Panc1 (cell line): ENCODE measurements at places on chromosomes 11 and 22. TPM values are rescaled to one million over a fixed set of nuclear protein-coding genes. Genes with fewer than 3 reads are reported as not detected.

DNA sequence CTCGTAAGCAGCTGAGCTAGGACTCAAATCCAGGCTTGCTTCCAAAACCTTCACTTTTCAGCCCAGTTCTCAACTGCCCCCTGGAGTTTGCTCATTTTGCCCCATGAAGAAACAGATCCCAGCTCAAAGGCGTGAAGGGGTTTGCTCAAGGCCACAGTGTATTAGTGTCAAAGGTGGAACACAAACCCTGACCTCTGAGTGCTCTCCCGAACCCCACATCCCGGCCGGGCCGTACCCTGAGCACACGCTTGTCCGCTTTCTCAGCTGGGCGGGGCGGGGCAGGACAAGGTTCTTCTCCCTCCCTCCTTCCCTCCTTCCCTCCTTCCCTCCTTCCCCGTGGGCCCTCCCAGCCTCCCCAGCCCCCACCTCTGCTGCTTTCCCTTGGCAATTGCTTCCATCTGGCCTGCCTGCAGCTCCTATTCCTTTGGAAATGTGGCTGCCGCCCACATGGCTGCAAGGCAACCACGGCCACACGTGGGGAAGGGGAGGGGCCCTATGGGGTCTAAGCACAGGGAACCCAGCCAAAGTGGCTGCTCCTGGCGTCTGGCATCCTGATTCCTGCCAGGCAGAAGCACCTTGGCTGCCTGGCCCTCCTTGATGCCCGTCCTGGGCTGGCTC is 4.1 kb downstream of the ST3GAL4 start:
- DNase-seq = no peak

DNA sequence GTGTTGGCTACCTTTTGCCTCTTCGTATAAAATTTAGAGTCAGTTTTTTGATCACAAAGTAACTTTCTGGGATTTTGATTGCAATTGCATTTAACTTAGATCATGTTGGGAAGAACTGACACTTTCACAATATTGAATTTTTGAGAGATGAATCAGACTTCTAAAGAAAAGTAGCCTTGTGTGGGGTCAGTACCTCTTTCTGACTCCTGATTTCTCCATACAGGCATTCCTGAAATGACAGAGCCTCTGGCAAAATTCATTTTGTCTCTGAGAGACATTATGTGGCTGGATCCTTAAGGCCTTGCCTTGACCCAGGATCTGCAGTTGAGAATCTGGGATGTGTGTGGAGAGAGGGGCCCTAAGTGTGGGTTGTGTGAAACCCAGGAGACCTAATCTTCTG is 37.8 kb downstream of the PPFIBP2 start:
- no peak for DNase-seq

- DNase-seq = no peak
Measured at GRCh38 chr22:45776313-45776585, 104.6 kb downstream of the ATXN10 start.

- DNase-seq = no peak
Measured at GRCh38 chr11:61027141-61027840, 55.8 kb downstream of the CD6 start.

- DNase-seq = no peak
Measured at GRCh38 chr22:17380359-17381087, 11.3 kb downstream of the CECR2 start.

DNA sequence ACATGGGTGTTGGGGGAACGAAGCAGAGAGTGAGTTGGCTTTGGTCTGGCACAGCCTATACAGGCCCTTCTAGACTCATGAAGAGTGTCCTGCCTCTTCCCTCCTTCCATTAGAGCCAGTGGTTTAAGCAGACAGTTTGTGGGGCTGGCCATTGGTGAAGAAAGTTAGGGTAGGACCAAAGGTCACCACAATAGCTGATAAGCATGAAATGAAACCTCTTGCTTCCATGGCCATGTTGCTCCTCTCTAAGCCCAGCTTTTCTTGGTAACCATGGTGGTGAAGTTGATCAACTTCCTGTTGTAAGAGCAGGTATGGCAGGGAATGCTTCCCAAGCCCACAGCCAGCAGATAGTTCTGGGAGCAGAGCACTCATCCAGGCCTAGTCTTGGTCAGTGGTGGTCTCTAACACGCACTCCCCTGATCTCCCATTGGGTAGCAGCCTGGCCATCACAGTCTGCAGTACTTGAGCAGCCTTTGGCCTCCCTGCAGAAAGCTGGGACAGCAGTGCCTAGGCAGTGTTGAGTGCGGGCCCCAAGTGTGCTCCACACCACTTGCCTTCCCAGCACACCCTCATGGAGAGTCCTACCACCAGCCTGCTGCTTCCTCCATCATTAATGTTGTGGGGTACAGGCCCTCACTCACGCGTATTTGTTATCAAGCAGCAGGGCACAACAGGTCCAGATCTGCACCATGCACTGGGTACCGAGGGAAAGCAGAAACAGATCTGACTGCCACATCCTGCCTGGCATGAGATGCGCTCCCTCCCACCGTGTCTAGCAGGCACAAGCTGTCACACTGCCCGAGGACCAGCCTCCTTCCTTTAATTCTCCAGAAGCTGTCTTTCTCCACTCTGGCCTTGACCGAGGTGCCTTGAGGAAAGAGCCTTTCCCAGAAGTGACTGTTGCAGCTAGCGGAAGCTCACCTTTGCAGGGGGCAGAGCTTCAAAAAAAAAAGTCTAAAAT is 65.8 kb upstream of the SUSD2 start:
- DNase-seq = no peak

Gene SLC37A2
- 0.23 TPM for total RNA-seq

- DNase-seq = no peak
Measured at GRCh38 chr22:44944883-44945601, 64.8 kb downstream of the PHF21B start.

DNA sequence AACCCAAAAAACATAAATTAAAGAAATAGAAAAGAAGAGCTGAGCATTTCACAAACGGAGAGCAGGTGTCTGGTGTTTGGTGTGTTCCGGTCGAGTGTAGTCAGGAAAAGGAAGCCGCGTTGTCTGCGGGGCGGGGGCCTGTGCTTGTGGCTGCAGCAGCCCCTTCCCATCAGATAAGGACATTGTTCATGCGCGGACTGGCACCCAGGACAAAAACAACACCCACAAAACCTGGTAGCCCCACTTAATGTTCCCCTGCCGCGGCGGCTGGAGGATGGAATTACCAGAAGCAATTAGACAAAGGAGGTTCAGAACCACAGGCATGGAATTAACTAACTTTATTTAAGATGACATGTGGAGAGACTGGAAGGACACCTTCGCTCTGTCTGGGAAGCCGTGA is 29.9 kb downstream of the KRTAP5-5 start:
- DNase-seq = no peak

Gene OR56A1
- total RNA-seq = not detected

Gene TBX1
- total RNA-seq = 91.7 TPM

GRCh38 chr22:26169315-26170111 is at the start of gene SEZ6L:
Gene SEZ6L (plus strand): TSS chr22:26169462. CDS start chr22:26169670, 208 bp downstream.
- no peak for DNase-seq

DNA sequence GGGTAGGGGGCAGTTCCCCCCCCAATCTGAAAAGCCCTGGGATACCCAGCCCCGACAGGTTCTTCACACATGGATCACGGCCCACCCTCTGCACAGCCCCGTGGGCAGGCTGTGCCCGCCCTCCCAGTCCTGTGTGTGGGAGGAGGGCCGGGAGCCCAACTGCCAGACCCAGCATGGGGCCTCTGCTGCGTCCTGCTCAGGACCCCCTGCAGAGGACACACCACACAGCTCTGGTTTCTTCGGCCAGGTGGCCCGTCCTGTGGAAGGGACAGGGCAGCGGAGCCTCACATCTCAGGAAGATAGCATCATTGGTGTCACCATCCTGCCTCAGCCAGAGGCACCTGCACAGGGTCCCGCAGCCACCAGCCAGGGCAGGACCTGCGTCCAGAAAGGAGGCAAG is 396.0 kb downstream of the TBC1D22A start:
- DNase-seq = no peak

DNA sequence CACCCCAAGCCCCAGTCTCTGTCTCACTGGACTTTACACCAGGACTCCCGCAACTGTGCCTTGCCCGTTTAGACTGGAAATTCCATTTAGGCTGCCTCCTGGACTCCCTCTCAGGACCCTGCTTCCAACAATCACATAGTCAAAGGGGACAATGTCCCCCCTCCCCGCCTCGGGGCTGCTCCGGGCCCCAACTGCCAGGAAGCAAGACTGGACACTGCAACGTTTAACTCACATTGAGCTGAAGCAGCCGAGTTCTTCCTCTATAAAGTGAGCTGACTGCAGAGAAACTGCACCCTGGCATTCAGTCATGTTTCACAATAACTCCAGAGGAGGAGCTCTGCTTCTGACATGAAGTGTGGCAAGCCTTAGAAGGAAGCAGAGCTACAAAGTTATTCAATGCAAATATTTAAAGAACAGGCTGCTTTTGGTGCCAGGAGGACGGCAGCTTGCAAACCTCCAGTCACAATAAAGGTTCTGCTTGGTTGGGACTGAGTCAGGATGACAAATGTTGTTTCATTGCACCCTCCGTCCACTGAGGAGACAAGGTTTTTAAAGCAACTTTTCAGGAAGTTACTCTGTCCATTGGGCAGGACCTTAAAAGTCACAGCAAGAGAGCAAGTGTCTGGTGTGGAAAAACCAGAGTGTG is 19.9 kb downstream of the PACSIN2 start:
- peak; percentile 78 for DNase-seq

DNA sequence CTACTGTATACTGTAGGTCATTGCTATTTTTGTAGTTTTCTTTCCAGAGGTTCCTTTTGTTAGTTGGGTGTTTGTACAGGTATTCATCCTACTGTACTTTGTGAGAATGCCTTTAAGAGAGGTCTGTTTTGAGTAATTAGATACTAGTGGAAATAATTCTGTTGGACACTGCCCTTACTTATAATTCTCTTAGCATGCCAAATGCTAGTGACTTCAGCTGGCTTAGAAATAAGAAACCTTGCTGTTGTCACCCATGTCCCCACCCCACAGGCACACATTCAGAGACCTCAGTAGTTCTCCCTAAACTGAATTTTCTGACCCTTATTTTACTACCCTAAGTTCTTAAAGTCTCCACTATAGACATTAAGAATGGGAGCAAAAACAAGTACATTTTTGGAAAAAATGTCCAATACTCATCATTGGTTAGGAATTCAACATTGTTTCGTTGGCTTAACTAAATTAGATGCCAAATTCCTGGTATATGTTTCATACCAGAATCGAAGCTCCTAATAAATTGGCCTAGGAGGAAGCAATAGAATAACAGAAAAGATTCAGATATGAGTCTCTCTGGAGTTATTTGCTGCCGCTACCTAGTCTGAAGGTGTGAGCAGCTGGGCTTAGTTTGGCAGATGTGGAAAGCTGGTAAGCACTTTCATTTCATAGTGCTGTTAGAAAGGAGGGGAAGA is 28.4 kb downstream of the ZNF143 start:
- DNase-seq = no peak

DNA sequence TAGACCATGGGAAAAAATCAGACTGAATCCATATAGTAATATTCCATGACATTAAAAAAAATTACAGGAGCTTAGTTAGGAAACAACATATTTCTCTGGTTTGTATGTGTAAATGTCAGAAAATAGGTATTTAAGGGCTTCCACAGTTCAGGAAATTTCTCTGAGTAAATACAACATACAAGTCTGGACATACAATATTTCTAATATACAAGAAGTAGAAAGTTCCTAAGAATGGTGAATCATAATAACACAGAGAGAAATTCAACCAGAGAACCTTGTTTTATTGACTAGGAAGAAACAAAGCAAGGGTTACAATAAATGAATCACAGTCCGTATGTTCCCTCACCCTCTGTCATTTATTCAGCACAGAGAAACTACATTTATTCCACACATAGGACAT is 532.7 kb upstream of the FAT3 start:
- no peak for DNase-seq

- no peak for DNase-seq
Measured at GRCh38 chr11:16999116-16999515, 15.1 kb downstream of the PLEKHA7 start.

GRCh38 chr22:44329179-44329796 is 16.5 kb upstream of the SHISAL1 start:
- DNase-seq = no peak

GRCh38 chr11:105315287-105315686 is 175.7 kb upstream of the CARD18 start:
- DNase-seq = no peak

DNA sequence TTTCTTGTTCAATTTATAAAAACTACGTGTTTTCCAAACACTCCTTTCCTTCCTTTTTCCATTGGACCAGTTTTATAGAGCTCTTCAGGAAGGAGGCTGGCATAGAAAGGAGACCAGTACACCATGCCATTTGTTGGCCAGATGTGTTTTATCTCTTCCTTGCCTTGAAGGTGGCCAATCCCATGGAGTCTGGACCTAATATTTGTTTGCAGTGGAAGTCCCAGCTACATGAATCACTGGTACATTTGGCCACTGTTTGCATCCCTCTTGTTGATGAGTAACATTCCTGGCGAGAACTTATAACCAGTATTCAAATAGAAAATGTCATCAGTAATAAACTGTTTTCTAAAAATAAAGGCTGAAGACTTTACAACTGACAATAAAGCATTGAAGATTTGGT is 110.2 kb downstream of the ANO3 start:
- DNase-seq = no peak

Gene TSGA10IP
- total RNA-seq = not detected

Gene C22orf15
- total RNA-seq = not detected

DNA sequence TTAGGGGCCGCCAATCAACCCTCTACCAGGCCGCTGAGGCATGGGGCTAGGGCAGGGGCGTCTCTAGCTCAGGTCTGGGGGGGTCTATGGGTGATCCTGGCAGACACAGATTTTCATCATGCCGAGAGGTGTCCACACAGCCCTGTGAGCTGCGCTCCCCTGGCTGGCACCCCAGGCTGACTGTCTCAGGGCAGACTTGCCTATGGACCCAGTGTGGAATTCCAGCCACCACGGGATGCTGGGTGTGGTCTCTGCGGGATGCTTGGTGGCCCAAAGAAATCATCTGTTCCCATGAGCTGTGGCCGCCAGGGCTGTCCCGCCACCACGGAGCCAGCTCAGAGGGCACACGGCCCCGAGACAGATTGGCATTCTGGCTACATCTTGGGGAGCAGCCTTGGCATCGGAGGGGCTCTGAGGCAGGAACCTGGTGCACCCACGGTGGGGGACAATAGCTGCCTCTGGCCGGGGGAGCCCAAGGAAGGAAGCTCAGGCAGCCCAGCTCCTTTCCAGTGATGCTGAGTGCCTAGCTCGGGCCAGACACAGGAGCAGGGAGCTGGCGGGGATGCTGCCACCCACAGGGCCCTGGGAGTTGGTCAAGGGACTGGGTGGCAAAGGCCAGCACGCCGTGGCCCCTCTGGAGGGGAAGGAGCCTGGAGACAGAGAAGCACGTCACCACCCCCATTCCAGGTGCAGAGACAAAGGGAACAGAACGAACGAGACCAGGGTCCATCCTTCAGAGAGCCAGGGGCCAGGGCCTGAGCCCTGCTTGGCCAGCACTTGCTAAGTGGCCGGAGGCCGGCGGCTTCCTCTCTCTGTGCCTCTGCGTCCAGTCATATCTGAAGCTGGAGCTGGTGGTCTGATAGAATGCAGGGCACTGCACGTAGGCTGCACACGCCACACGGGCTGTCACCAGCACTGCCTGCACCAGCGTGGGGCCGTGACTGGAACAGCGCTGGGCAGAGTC is 64.4 kb upstream of the FGF3 start:
- no peak for DNase-seq

Gene GP1BB
- total RNA-seq = 3.6 TPM

Gene GLB1L3
- not detected for total RNA-seq

Gene MIOX
- total RNA-seq = 0.23 TPM

Gene CCDC117
- 18.1 TPM for total RNA-seq
